Activated CD4-positive, alpha-beta T cell treated with anti-CD3 and anti-CD28 coated beads, Interleukin-2, amount 50 U/mL, for 24 hours (primary cell): ENCODE measurements at places on chromosomes 5 and 9.

DNA sequence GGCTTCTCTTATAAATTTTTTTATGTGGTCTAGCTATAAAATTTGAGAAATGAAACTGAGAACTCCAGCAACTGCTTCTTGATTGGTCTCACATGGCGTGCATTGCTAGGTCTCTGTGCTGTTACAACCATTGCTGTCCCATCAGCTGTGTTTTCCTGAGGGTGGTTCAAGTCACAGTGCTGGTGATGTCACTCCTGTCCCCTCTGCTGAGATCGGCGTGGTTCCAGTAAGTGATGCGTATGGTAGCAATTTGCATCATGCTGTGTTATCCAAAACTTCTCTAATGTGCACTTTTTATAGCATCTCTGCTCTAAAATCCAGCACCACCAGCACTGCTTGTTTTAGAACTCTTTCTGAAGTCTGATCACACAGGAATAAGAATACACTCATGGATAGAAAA lies 112.6 kb upstream of the ZNF608 start:
- no peak for DNase-seq

DNA sequence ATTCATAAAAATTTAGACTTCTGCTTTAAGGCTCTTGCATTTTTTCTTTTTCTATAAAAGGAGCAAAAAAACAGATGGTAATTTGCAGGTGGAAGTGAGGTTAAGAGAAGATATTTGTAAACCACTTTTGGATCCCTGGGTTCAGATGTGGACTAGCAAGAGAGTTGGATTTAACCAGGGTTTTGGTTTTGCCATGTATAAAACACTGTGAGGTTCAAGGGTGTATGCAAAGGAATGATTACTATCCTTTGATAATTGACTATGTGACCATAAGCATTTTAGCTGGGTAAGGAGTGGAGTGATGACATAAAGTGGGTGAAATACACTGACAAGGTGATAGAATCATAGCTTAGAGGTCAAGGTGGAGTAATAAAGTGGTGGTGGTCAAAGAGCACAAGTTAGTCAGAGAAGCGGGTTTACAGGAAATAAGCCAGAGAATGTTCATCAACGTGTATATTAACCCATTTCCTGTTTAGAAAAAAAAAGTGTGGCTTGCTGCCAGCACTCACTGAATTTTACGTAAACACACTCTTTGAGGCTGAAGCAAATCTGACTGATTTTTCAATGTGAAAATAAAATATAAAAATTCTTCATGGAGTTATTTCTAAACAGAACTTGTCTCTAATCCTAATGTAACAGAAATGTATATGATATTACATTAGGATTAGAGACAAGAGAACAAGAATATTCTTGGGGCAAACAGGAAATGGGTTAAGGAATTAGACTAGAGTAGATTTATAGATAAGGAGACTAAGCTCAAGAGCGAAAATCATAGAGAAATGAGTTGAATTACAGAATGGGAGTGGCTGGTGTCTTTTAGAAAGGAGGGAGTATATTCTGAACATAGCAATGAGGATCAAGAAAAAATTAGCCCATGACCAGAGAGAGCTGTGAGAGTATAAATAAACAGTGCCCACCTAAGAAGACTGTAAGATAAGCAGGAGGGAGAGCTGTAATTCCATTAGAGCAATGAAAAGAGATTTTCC lies 74.5 kb downstream of the CDKN2A start:
- no peak for DNase-seq

- DNase-seq: no peak
These were observed 89.9 kb upstream of the TXNDC8 start for GRCh38 chr9:110427497-110428104.

DNA sequence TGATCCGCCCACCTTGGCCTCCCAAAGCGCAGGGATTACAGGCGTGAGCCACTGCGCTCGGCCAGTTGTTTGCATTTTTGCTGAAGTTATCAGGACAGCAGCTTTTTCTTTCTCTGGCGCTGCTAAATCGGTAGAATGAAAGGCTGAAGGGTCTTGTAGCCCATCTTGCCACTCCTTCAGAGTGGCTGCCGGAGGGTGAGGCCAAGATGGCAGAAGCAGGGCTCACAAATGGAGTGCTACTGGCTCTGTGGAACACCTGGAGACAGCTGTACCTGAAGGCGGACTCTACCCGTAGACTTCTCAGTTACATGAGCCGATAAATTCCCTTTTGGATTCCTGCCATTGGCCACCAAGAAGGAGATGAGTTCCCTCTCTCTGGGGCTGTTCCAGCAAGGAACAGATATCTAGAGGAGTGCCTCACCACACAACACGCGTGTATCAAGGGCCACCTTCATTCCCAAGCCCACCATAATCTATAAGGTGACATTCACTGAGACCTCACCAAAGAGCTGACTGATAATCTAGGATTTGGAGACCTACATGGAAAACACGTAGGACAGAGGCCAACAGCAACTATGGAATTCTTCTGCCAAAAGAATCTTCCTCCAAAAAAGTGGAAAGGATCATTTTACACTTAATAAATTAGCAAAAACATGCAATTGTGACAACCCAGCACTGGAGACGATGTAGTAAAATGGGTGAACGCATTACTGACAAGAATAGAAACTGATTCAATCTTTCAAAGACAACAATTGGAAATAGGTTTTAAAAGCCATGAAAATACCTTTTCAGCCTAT lies 21.8 kb downstream of the STK10 start:
- DNase-seq: no peak
